ENCODE measurements at places on chromosomes 5 and 9.
A peak's percentile ranks its signal among the peaks of the same experiment; 100 is the strongest.

- DNase-seq = peak; percentile 82
These were observed 12.8 kb upstream of the PRSS3 start for GRCh38 chr9:33782395-33783152.

- DNase-seq = no peak
These were observed 3.0 kb downstream of the ZDHHC12 start for GRCh38 chr9:128720841-128721486.

DNA sequence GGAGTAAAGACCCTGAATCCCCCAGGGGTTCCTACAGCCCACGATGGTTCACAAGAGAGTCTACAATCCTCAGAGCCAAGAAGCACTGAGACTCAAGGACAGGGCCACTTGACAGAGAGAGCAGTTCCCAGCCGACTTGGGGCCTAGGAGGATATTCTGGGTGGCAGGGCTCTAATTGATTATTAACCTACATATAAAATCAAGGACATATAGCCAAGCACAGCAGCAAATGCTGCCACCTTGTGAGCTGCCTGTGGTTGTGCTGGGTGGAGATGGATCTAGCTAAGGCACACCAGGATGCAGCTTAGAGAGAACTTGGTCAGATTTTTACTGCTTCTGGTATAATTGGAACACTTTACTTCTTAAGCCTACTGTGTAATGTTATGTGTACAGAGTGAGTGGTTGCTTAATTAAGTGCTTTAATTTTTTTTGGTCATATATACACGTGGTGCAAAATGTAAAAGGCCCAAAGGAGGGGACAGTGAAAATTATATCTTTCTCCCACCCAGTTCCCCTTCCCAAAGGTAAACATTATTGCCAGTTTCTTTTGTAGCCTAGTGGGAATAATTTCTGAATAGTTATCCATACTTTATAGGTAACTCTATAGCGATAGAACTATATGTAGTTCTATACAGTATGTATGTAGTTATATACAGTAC lies 78.8 kb downstream of the F2RL2 start:
- peak; percentile 62 for DNase-seq

GRCh38 chr9:33287087-33287490 lies 3.2 kb upstream of the NFX1 start:
- DNase-seq = peak; percentile 83

- no peak for DNase-seq
These were observed 539.9 kb downstream of the BRINP1 start for GRCh38 chr9:118829334-118829733.

- DNase-seq = no peak
These were observed 25.1 kb downstream of the CACNA1B start for GRCh38 chr9:137902646-137903045.

GRCh38 chr5:34587355-34588241 lies 68.5 kb upstream of the RAI14 start:
- peak; percentile 47 for DNase-seq

DNA sequence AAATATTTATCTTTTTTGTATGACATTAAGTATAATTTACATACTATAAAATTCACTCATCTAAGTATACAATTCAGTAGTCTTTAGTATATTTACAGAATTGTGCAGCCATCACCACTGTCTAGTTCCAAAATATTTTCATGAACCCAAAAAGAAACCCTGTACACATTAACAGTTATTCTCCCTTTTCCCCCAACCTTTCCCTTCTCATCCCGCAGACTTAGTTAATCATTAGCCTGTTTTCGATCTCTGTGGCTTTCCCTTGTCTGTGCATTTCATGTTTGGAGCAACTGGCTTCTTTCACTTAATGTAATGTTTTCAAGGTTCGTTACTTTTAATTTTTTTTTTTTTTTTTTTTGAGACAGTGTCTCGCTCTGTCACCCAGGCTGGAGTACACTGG lies 37.5 kb downstream of the MTREX start:
- no peak for DNase-seq

GRCh38 chr5:88682881-88683361 lies 200.1 kb downstream of the MEF2C start:
- DNase-seq = no peak

- DNase-seq = no peak
These were observed 151.7 kb upstream of the POU5F2 start for GRCh38 chr5:93893075-93893474.

- no peak for DNase-seq
These were observed 10.5 kb downstream of the ARSB start for GRCh38 chr5:78974601-78975000.

- DNase-seq = no peak
These were observed 12.2 kb upstream of the PLPP1 start for GRCh38 chr5:55546947-55547346.

DNA sequence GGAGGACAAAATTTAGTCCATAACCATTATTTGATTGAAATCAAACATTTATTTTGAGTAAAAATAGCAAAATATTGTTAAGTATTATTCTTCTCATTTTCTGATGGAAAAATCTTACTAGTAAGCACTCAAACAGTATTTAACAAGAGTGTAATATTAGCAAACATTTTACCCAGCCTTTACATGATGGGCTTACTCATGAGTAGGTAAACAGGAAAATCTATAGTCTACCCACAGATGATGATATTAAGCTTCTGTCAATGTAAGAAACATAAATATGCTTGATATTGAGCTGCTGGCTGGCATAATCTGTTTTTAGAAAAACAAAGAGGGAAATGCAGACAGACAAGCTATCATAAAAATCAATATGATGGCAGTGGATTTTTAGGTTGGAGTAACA lies 418.5 kb upstream of the COX7C start:
- no peak for DNase-seq

- DNase-seq = no peak
These were observed 181.8 kb upstream of the PITX1 start for GRCh38 chr5:135215617-135216470.
